Osteoblast (primary cell): ENCODE measurements at places on chromosomes 5 and 9. TPM values are rescaled to one million over a fixed set of nuclear protein-coding genes. Genes with fewer than 3 reads are reported as not detected.

- no peaks in the 10 kb centered on the region for H3K36me3 ChIP-seq
- no peak overlapping the region for H3K4me3 ChIP-seq
Observed at GRCh38 chr5:1726469-1726865, 73.2 kb downstream of the MRPL36 start.

MORN5 gene
- total RNA-seq: 0.36 TPM in 1 of 2 replicates, not detected in the other

GRCh38 chr5:106601620-106602019 is 1069.1 kb downstream of the EFNA5 start:
- DNase-seq: no peak
- H3K4me1 ChIP-seq: no peaks in the 10 kb centered on the region
- H3K36me3 ChIP-seq: no peaks in the 10 kb centered on the region
- no peak overlapping the region for H3K27ac ChIP-seq
- no peak overlapping the region for H3K4me3 ChIP-seq

DNA sequence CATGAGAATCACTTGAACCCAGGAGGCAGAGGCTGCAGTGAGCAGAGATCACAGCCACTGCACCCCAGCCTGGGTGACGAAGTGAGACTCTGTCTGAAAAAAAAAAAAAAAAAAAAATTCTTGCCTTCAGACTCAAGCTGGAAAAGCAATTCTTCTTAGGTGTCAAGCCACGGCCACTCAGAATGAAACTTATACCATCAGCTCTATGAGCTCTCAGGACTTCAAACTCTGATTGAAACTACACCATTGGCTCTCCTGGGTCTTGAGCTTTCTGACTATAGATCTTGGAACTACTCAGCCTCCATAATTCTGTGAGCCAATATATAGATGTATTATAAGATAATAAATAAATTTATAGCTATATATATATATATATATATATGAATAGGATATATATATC is 12.9 kb upstream of the FGF10 start:
- no peak for DNase-seq
- no peak overlapping the region for H3K27ac ChIP-seq
- no peak overlapping the region for H3K4me3 ChIP-seq
- H3K4me1 ChIP-seq: no peaks in the 10 kb centered on the region
- H3K27me3 ChIP-seq: no peaks in the 10 kb centered on the region
- no peaks in the 10 kb centered on the region for H3K36me3 ChIP-seq
